HepG2 (cell line): ENCODE measurements at places on chromosomes 13 and 19. TPM values are rescaled to one million over a fixed set of nuclear protein-coding genes. Genes with fewer than 3 reads are reported as not detected.

Gene WDR87
- not detected in 2 replicates for total RNA-seq

- H3K27ac ChIP-seq = no peak overlapping the region
- H3K4me3 ChIP-seq = no peak overlapping the region
- DNase-seq = no peak
- no peaks in the 10 kb centered on the region for H3K27me3 ChIP-seq
Measured at GRCh38 chr13:56352901-56353300, 787.8 kb upstream of the PRR20A start.

- H3K27me3 ChIP-seq = no peaks in the 10 kb centered on the region; the same call in 1 of the 2 replicates
- H3K4me3 ChIP-seq = no peak overlapping the region
- H3K27ac ChIP-seq = no peak overlapping the region
Measured at GRCh38 chr13:79997244-79997643, 343.7 kb downstream of the SPRY2 start.

DNA sequence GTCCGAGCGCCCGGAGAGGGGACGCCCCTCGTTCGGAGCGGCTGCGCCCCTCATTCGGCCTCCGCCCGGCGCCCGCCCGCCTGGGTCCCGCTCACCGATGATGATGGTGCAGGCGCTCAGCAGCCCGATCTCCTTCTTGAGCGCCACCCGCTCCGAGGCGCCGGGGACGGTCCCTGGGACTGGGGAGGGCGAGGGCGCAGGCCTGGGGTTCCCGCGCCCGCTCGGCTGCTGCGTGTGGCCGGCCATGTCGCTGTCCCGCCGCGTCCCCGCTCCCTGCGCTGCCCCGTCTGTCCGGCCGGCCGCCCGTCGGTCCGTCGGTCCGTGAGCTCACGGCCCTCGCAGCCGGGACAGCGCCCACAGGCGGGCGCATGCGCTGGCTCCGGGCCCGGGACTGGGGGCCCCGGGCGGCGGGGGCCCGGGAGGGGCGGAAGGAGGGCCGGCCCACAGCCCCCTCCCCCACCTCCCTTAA, at the start of gene SLC7A10:
SLC7A10 (minus strand) TSS at position 393 of the 469 bp plus-strand sequence; CDS start at position 246, 147 bp downstream.
- H3K4me1 ChIP-seq = peaks cover 54% of the 10 kb centered on the region
- H3K27me3 ChIP-seq = peaks cover 14% of the 10 kb centered on the region
- no peaks in the 10 kb centered on the region for H3K36me3 ChIP-seq
- H3K27ac ChIP-seq = no peak within 1 kb of the TSS
- DNase-seq = no peak
- peak within 1 kb of the TSS; percentile 44; the same call in 1 of the 2 replicates for H3K4me3 ChIP-seq

GRCh38 chr13:35057858-35058257, 115.8 kb downstream of the NBEA start:
- H3K4me3 ChIP-seq = no peak overlapping the region
- DNase-seq = no peak
- H3K27me3 ChIP-seq = no peaks in the 10 kb centered on the region; the same call in 1 of the 2 replicates
- H3K27ac ChIP-seq = no peak overlapping the region

DNA sequence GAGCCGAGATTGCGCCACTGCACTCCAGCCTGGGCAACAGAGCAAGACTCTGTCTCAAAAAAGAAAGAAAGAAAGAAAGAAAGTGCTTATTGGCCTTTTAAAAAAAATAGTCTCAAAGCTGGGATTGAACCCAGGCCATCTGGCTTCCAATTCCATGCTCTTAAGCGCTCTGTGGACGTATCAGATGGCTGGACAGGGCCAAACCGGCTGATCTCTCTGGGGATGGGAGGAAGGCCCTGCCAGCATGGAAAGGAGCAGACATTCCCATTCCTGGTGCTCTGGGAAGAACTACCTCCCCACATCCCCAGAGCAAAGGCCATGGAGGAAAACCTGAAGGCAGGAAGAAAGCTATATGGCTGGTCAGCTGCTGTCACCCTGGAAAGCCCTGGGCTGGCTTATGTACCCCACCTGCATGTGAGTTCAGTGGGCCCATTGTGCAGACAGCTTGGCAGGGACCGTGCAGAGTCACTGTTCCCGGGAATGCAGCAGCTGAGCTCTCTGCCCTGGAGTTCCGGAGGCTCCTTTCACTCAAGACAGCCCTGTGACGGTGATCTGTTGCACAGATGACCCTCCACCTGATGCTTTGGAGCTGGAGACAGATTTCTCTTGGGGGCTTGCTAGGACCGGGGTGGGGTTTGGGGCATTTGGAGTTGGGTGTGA, 84.3 kb downstream of the SIPA1L3 start:
- no peaks in the 10 kb centered on the region; the same call in 1 of the 2 replicates for H3K36me3 ChIP-seq
- no peak for DNase-seq
- no peak overlapping the region for H3K27ac ChIP-seq

DNA sequence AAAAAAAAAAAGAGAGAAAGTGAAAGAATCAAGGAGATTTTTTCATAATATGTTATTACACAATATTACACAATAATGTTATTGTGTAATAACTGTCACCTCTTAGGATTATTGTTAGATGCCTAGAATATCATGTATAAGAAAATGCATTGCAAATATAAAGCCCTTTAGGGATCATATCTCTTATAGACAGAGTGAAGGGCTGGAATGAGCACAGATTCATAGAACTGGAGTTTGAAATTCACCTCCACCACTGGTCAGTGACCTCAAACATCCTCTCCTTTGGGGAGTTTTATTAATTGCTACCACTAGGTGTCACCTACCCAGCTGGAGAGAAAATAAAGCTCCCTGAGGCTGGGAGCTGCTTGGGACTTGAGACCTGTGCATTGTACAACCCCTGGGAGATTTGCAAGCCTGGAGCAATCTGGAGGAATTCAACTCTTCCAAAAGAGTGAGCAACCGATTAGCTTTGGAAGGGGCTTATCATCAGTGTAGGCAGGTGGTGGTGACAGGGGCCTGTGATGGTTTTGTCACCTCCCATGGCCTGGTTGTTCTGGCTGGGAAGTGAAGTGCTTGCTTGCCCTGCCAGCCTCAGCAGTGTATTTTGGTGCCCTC, 30.3 kb upstream of the FRY start:
- DNase-seq = peak; percentile 71
- no peaks in the 10 kb centered on the region for H3K36me3 ChIP-seq
- no peak overlapping the region for H3K27ac ChIP-seq

GRCh38 chr13:84362777-84363176, 480.5 kb upstream of the SLITRK1 start:
- no peaks in the 10 kb centered on the region for H3K4me1 ChIP-seq
- H3K27ac ChIP-seq = no peak overlapping the region
- DNase-seq = no peak
- no peaks in the 10 kb centered on the region for H3K36me3 ChIP-seq
- H3K27me3 ChIP-seq = no peaks in the 10 kb centered on the region
- no peak overlapping the region for H3K4me3 ChIP-seq

GRCh38 chr19:11322269-11323024, 17.0 kb downstream of the RAB3D start:
- no peak overlapping the region for H3K27ac ChIP-seq
- peaks cover 2% of the 10 kb centered on the region; the same call in 1 of the 3 replicates for H3K27me3 ChIP-seq
- no peaks in the 10 kb centered on the region for H3K36me3 ChIP-seq
- H3K4me1 ChIP-seq = peaks cover 38% of the 10 kb centered on the region

- no peak overlapping the region for H3K27ac ChIP-seq
- H3K4me1 ChIP-seq = no peaks in the 10 kb centered on the region
- no peak for DNase-seq
- no peak overlapping the region for H3K4me3 ChIP-seq
- H3K27me3 ChIP-seq = no peaks in the 10 kb centered on the region
- no peaks in the 10 kb centered on the region for H3K36me3 ChIP-seq
Measured at GRCh38 chr13:79810669-79811068, 329.7 kb downstream of the NDFIP2 start.

- no peak overlapping the region for H3K4me3 ChIP-seq
- H3K27me3 ChIP-seq = peaks cover 3% of the 10 kb centered on the region
- DNase-seq = no peak
- peaks cover 5% of the 10 kb centered on the region; the same call in 1 of the 2 replicates for H3K4me1 ChIP-seq
Measured at GRCh38 chr13:113954046-113954835, 19.6 kb downstream of the C13orf46 start.

Gene BRSK1
- 0.18 TPM in 1 of 2 replicates, not detected in the other for total RNA-seq

DNA sequence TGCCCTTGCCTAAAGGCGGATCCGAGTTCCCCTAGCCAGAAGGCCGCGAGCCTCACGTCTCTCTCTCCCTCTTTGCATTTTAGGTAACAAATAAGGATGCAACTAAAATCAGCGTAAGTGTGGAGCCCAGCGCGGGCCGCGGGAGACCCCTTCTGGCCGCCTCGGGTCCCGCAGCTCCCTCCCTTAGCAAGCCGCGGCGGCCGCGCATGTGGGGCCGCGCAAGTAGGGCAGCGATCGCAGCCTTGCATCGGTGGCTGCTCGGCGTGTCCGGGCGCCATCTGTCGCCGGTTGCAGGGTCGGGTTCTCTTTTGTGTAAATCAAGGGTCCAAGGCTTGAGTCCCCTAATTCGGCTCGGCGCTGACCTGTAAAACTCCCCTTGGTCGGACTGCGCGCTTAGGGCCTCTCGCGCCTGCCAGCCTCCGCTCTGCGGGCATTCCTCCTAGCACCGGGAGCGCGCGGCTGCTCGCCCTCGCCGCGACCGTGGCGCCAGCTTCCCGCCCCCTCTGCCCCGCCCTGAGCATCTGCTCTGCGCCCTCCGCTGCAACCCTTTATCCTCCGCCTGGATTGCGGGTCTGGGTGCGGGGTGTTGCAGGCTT, 2.7 kb downstream of the VSTM2B start:
- peak; percentile 49 for DNase-seq
- peaks cover 10% of the 10 kb centered on the region for H3K4me1 ChIP-seq
- no peaks in the 10 kb centered on the region for H3K36me3 ChIP-seq
- peak overlapping the region; percentile 41 for H3K4me3 ChIP-seq
- H3K27ac ChIP-seq = no peak overlapping the region

DNA sequence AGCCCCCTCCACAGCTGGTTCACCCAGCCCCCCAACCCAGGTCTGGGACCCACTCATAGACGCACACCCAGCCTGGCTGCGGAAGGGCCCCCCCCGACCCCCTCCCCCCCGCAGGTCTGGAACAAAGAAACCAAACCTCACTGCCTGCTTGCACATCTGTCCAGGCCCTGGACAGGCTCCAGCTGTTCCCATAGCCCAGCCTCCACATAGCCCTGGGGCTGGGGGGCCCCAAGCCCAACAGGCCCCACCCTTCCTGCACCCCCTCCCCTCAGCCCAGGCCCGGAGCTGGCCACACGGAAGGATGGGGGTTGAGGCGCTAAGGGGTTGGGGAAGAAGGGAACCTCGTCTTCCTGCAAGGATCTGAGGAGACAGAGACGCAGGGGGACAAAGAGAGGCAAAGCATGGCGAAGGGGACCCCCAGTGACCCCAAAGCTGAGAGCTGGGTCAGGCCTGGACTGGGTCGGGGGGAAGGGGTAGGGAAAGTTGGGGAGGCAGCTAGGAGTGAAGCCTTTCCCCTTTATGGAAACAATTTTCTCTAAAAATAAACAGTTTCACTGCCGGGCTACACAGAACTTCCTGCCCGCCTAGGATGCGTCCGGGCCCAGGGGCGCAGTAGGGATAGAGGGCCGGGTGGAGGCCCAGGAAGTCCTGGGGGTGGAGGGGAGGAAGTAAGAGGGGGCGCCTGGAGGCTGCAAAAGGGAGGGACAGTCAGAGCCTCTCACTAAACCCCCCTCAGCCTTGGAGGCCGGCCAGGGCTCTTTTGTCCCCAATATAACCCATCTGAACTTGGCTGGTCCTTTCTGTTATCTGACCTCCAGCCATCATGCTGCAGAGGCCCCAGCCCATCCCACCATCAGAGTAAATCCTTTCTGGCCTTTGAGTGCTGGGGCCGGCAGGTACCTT, 2.4 kb downstream of the KANK2 start:
- H3K4me3 ChIP-seq = no peak overlapping the region
- H3K4me1 ChIP-seq = peaks cover 25% of the 10 kb centered on the region
- no peak for DNase-seq
- H3K27me3 ChIP-seq = no peaks in the 10 kb centered on the region
- H3K36me3 ChIP-seq = no peaks in the 10 kb centered on the region; the same call in 1 of the 2 replicates
- no peak overlapping the region for H3K27ac ChIP-seq

Gene KANK3
- 0.15 and 0.18 TPM in 2 replicates for total RNA-seq

DNA sequence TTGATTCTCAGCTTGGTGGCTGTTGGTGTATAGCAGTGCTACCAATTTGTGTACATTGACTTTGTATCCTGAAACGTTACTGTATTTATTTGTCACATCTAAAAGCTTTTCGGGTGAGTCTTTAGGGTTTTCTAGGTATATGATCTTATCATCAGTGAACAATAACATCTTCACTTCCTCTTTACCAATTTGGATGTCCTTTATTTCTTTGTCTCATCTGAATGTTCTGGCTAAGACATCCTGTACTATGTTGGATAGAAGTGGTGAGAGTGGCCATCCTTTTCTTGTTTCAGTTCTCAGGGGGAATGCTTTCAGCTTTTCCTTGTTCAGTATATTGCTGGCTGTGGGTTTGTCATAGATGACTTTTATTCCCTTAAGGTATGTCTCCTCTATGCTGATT, 6.0 kb upstream of the ZNF738 start:
- H3K4me1 ChIP-seq = no peaks in the 10 kb centered on the region
- H3K36me3 ChIP-seq = no peaks in the 10 kb centered on the region
- no peak overlapping the region for H3K4me3 ChIP-seq
- H3K27me3 ChIP-seq = no peaks in the 10 kb centered on the region
- DNase-seq = no peak
- H3K27ac ChIP-seq = no peak overlapping the region
